Panc1 (cell line): ENCODE measurements at places on chromosomes 12 and 14.

DNA sequence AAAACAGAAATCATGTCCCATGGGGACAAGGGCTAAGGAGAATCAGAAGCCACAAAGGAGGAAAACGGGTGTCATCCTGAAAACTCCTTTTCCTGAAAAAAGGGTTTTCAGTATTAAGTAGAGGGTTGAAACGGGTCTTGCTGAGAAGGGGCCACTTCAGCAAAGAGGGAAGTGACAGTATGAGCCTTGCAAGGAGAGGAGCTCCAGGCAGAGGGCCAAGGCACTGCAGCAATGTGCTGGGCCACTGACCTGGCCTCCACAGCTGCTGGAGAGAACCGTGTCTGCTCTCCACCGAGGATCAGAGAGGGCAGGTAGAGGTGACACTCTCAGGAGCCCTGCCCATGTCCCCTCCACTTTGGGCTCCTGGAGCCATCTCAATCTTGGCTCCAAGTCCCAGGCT lies 103.3 kb downstream of the NCOR2 start:
- DNase-seq = no peak

DNA sequence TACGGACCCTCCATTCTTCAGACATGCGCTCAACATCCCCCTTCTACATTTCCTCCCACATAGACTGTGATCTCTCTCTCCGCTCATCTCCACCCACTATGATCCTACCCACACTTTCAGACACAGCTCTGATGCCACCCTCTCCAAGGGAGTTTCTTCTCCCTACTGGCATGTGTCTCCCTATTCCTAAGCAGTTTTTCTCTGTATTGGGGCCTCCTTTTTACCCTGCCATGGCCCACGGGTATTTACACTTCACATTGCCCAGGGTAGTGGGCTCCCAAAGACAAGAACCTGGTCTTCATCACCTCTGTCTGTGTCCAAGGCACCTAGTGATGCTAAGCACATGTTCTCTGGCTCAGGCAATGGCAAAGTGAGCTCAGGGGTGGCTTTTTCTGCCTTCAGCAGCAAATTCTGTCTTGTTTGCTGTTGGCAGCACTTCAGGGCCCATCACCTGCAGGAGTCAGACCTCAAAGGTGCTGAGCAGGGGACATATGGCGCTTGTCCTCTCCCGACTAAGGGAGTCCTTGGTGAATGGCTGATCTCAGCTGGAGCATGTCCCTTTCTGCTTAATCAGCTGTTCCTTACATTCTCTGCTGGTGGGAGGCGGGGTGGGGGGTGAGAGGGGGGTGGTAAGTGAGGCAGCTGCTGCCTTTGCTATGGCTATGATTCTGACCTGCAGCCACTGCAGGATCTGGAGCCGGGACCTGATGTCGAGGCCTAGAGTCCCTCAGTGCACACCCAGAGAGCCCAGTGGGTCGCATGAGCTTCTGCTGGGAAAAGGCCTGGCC lies 256.8 kb downstream of the PCNX1 start:
- DNase-seq = no peak

- DNase-seq = no peak
Observed at GRCh38 chr12:2735432-2735831, 59.3 kb upstream of the FKBP4 start.

DNA sequence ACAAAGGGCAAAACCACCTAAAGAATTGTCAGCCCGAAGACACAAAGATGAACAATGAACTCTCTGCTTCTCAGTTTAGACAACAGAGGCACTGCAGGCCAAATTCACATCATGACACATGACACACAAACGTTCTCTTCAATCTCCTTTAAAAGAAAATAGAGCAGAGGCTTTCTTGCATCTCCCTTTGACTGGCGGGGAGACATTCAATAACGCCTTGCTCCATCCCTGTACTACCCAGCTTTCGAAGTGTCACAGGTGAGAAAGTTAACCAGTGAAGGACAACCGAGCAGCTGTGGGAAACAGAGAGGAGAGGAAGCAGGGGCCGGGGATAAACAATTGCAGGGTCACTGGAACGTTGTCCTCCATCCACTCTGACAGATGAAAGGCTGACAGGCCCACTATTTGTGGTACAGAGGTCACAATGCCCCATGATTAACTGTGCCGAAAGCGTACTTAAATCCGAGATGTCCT lies 130.8 kb downstream of the PHLDA1 start:
- no peak for DNase-seq

GRCh38 chr12:14931359-14931758 lies 7.0 kb downstream of the ERP27 start:
- no peak for DNase-seq

- DNase-seq = no peak
Observed at GRCh38 chr14:59869381-59870255, 958 bp downstream of the RTN1 start.

- DNase-seq = no peak
Observed at GRCh38 chr12:28540324-28540714, 350.1 kb downstream of the CCDC91 start.

DNA sequence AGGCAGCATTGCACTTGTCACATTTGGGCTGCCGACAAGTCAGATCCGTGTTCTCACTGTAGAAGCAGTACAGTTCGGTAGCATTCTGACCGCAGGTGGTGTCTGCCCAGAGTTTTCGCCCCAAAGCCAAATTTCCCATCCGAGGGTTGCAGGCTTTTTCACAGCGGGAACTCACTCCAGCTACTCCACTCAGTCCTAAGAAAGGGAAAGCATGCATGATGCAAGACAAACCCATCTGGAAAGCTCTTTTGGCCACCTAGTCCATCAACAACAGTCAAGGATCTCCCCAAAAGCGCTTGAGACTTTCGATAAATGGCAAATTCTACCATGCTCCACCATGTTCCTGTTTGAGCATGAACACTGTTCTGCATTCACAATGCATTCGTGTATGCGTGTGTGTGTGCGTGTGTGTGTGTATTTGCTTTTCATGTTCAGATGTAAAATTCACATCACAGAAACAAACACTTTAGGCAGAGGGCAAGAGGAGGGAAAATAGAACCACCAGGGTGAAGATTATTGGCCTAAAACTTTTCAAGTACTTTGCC lies 3.2 kb downstream of the NTN4 start:
- DNase-seq = no peak

DNA sequence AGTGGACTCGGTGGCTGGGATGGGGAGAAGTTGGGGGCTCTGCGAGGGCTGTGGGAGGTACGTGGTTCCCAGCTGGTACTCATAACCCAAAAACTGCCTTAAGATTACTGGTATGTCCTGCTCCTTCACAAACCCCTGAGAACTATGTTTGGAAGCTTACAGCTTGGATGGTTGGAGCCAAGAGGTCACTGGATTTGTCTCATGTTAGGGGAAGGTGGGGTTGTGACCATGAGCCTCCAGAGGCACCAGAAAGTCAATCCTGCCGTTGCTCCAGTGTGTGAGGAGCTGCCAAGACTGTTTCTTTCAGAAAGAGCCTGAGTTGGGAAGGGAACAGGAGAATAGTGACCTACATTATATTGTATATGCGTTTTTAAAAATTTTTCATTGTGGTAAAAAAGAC lies 33.5 kb downstream of the TEAD4 start:
- no peak for DNase-seq

- no peak for DNase-seq
Observed at GRCh38 chr14:51562816-51563215, 88.9 kb upstream of the FRMD6 start.

- DNase-seq = no peak
Observed at GRCh38 chr12:72790273-72790672, 518.1 kb downstream of the TRHDE start.

DNA sequence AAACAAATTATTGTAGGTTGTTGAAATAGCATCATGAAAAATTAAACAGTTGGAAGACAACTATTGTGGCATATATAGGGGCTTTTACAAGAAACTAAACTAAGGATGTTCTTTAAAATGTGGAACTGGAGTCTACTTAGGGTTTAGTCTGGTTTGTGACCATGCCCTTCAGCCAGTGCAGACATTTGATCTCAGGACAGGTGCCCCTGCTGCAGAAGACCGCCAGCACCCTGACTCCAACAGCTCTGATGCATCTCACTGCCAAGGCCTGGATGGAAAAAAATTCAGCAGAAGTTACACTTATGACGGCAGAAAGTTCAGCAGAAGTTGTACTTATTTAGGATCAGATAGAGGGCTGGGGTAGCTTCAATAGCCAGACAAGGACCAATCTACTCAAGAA lies 51.5 kb downstream of the TMEM117 start:
- DNase-seq = no peak

GRCh38 chr12:121427556-121428050 lies 27.7 kb downstream of the RNF34 start:
- no peak for DNase-seq

- peak; percentile 4 for DNase-seq
Observed at GRCh38 chr12:18224745-18225144, 36.6 kb upstream of the PIK3C2G start.

- DNase-seq = no peak
Observed at GRCh38 chr14:104262515-104263514, 124.4 kb downstream of the KIF26A start.

GRCh38 chr14:50766338-50766886 lies 64.5 kb downstream of the NIN start:
- no peak for DNase-seq

DNA sequence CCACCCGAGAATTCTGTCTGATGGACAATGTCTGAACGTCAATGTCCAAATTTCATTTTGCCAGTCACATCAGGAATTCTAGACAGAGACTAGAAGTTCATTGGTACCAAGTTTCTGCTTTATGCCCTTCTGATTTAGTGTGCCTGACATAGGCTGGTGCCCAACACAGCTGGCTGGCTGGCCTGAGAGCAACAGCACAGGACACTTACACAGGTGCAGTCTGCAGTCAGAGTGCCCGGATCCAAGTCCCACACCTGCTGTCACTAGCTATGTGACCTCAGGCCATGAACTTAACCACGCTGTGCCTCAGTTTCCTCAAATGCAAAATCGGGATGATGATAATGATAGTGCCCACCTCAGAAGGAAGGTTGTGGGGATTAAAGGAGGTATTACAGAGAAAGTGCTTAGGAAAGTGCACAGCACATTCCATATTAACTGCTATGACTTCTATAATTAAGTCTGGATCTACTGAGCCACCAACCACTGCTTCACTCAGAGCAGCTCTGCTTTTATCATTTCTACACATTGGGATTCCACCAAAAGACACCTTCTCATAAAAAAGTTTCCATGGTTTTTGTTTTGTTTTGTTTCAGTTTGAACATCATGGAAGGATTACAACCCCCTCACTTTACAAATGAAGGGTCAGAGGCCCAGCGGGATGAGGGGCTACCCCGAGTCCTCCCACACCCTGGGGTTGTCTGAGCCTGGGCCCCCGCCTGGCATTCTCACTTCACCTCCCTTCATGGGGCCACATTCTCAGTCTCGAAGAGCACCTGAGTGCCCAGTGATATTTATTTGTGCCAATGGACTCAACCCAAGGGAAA lies 168.8 kb upstream of the BCL2L14 start:
- no peak for DNase-seq

- no peak for DNase-seq
Observed at GRCh38 chr12:78118486-78118885, 287.8 kb downstream of the NAV3 start.

DNA sequence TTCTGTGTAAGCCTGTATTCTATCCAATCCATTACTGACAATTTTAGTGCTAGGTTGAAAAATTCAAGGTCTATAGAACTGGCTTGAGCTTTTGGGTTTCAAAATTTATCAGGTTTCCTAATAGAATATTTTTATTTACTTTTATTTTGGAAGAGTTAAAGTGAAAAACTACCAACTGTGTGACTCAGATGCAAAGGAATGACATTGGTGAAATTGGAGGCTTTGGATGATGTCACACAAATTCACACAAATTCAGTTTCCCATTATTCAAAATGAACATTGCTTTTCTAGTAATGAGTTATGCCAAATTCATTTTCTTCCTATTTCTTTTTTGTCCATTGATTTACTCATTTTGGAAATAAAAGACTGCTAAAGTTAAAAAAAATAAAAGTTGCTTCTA lies 186.9 kb downstream of the ALX1 start:
- no peak for DNase-seq

GRCh38 chr14:73427516-73428264 lies 30.7 kb downstream of the NUMB start:
- DNase-seq = no peak

DNA sequence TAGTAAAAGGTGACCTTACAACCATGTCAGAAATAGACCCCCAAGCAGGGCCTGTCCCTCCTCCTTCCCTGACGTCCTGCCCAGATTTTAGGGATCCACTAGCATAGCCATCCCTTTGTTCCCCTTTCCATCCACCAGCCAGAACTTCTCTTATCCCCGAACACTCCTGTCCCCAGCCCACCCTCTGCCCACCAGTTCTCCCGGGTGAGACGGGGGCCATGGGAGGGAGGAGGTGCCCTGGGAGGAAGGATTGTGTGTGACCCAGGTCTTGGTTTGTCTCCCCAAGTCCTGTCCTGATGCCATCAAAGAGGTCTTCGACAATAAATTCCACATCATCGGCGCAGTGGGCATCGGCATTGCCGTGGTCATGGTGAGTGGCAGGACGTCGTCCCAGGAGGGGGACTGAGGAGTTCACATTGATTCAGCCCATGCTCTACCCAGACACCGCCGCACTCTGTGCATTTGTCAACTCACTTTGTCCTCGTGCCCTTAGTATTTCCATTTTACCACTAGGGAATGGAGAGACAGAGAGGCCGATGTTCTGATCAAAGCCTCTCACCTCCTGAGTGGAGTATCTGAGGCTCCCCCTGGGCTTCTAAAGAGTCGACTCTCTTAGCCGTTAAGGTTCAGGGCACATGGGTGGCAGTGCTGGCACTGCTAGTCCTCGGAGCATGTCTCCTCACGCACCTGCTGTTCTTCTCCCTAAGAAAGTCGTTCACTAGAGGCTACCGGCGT lies 35.9 kb downstream of the CD9 start:
- no peak for DNase-seq

DNA sequence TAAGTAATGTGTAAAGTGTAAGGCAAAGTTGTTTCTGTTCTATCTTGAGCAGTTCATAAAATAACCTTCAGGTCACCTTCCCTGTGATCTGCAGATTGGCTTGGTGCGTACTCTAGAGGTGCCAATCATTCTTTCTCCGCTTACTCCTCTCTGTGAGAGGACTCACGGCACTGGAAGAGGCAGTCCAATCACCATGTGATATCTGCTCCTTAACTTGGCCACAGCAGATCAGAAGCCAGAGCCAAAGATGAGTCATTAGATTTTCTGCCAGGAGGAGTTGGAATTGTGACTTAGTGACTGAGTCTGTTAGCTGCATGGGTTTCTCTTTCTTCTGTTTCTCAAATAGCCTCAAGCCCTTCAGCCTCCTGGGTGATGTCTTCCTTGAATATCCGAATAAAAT lies 165.5 kb downstream of the SLC41A2 start:
- no peak for DNase-seq

DNA sequence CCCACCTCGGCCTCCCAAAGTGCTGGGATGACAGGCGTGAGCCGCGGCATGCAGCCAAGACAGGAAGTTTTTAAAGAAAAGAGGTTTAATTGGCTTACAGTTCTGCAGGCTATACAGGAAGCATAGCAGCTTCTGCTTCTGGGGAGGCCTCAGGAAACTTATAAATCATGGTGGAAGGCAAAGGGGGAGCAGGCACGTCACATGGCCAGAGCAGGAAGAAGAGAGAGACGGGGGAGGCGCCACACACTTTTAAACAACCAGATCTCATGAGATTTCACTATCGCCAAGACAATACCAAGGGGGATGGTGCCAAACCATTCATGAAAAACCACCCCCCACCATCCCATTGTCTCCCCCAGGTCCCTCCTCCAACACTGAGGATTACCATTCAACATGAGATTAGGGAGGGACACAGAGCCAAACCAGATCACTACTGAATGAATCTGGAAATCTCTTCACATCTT lies 14.1 kb downstream of the CCDC63 start:
- no peak for DNase-seq

- DNase-seq = no peak
Observed at GRCh38 chr14:66979101-66979974, 209.9 kb upstream of the GARIN2 start.
